Activated T-cell treated with anti-CD3 and anti-CD28 coated beads, Interleukin-2, amount 50 U/mL, for 48 hours (primary cell): ENCODE measurements at places on chromosomes 12 and 14.
A peak's percentile ranks its signal among the peaks of the same experiment; 100 is the strongest.

DNA sequence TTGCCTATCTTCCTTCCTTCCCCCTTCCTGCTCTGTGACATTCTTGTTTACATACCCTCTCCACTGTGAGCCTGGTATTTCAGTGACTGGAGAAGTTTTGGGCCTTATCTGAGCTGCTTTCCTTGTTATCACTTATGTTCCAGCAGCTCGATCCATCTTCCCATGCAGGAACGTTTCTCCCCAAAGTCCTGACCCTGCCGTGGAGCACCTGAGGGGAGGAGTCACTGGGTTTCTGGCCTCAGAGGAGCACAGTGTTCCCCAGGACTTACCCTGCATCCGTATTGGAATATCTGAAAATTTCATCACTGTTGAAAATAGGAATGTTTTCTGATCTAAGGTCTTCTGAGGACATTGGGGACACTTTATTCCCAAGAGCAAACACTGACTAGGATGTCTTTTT, 141.8 kb downstream of the CACNA1C start:
- DNase-seq: no peak

DNA sequence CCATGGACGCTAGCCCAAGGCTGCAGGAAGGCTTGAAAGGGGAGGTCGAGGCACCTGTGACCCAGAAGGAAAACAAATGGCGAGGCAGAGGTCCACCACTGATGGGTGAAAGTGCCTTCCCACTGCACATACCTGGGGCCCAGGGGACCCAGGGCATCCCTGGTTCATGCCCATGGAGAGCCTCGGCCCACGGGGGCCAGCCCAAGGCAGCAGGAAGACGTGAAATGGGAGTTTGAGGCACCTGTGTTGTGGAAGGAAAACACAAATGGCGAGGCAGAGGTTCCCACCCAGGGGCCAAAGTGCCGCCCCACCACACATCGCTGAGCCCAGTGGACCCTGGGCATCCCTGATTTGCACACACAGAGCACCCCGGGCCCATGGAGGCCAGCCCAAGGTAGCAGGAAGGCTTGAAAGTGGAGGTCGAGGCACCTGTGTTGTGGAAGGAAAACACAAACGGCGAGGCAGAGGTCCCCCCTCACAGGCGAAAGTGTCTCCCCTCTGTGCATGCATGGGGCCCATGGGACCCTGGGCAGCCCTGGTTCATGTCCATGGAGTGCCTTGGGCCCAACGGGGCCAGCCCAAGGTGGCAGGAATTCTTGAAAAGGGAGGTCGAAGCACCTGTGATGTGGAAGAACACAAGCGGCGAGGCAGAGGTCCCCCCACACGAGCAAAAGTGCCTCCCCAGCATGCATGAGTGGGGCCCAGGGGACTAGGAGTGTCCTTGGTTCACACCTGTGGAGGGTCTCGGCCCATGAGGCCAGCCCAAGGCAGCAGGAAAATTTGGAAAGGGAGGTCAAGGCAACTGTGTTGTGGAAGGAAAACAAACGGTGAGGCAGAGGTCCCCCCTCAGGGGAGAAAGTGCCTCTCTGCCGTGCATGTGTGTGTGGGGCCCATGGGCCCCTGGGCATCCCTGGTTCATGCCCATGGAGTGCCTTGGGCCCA, 383.3 kb downstream of the ALG10 start:
- peak; percentile 1 for DNase-seq

DNA sequence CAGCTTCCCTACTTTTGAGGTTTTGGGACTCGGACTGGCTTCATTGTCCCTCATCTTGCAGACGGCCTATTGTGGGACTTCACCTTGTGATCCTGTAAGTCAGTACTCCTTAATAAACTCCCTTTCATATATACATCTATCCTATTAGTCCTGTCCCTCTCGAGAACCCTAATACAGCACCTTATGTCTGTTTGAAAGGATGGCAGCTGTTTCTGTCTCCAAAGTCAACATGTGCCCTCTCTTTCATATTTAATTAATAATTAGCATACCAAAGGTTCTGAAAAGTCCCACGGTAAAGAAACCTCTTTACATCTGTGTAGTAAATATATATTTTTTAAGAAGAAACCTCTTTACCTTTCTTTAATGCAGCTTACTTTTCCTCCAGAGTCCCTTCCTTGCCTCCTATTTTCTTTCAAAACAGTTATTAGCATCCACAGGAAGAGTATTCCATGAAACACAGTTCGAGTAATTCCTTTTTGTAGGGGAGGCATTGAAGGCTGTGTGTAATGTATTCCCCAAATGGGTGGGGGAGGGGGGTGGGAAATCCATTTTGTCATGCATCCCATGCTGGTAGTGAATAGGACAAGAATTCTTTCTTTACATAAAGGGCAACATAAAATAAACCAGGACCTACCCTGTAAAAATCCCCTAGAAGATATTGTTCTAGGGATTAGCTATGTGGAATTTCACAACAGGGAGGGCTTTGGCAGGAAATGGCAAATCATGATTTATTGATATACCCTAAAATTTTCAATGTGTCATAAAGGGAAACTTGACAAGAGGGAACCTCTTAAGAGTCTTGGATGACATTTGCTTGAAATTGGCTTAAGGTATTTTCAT, 241.5 kb downstream of the SUDS3 start:
- no peak for DNase-seq

DNA sequence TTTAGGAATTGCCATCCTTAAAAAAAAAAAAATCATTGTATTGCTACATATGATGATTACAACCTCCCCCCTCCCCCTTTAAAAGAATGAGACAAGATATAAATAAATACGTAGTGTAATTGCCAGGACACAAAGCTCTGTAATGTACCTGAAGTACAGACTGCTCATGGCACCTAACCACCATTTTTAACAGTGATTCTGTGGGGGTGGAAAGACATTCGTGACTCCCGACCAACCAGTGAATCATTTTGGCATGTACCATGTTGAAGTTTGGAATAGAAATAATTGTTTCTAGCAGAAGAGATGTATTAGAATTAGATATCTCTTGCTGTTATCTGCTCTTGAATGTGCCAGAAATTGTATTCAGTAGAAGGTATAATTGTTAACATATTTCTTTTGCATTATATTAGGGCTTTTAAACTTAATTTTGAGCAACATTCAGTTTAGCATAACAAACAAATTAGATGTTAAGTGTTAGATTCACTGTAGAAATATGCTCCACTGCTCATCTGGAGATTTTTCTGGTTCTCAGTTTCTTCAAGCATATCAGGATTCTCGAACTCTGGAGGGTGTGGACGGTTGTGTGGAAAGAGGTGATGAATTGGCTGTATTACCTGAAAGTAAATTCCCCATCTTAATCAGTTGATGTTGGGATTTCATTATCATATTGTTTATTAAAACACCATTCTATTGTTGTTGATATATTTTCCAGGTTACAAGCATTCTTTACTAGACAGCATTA, 31.1 kb downstream of the FRS2 start:
- no peak for DNase-seq

- no peak for DNase-seq
Observed at GRCh38 chr12:107449891-107450290, 235.7 kb upstream of the PWP1 start.

DNA sequence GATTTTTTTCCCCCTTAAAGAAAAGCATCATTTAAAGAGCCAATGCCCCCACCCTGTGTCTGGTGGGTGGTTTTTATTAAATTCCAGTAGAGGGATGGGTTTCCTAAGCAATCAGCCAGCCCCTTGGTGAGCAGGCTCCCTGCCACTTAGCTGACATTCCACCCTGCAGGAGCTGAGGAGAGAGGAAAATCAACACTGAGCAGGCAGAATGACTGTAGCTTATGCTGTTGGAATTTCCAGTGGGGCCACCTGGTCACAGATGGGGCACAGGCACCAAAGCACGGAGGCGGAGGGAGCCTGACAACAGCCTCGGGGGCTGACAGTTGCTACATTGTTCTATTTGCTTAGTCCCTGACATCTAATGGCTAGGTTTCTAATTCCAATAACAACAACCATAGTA, 127.7 kb downstream of the TMEM30B start:
- no peak for DNase-seq

- DNase-seq: no peak
Observed at GRCh38 chr14:49512147-49512551, 74.0 kb downstream of the RPS29 start.

GRCh38 chr14:56514663-56515371, 64.8 kb upstream of the TMEM260 start:
- peak; percentile 34 for DNase-seq

DNA sequence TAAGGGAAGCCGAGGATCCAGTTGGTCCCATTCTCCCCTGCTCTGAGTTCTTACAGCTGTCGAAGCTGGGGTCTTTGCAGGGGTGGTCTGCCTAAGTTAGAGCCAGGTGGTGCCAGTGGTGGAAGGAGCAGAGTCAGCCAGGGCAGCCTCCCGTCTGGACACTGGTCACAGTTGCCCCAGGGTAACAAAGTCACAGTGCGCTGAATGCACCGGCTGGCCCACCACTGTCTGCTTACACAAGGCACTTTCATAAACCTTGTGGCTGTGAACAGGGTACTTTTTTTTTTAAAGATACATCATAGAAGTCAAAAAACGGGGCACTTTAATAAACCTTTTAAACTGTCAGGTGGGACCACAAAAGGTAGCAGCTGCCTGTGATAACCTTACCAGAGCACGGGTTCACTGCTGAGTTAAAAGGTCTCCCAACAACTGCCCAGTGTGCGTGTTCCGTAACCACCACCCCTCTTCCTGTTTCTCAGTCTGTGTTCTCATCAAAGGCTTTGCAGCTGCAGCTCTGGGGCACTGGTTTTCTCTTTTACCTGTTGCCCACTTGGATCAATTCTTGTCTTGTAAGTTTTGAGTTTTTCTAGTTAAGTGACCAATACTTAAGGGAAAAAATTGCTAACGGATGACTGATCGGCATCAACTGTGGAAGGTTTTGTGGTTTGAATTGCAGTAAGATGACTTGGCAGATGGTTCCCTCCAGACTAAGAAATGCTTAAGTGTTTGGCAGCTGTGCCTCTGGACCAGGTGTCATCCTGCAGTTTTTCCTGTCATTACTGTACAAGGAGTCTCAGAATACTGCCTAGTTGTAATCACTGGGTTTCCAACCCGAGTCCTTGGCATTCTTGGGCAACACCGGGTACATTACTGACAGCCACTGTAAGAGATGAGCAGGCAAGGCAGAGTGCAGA, 55.9 kb downstream of the DYNC1H1 start:
- peak; percentile 74 for DNase-seq

- no peak for DNase-seq
Observed at GRCh38 chr12:122544537-122544936, 17.5 kb downstream of the KNTC1 start.

GRCh38 chr12:27709932-27710591, 570 bp upstream of the MRPS35 start:
- DNase-seq: no peak

GRCh38 chr14:30242744-30243143, 315.1 kb upstream of the PRKD1 start:
- DNase-seq: no peak

DNA sequence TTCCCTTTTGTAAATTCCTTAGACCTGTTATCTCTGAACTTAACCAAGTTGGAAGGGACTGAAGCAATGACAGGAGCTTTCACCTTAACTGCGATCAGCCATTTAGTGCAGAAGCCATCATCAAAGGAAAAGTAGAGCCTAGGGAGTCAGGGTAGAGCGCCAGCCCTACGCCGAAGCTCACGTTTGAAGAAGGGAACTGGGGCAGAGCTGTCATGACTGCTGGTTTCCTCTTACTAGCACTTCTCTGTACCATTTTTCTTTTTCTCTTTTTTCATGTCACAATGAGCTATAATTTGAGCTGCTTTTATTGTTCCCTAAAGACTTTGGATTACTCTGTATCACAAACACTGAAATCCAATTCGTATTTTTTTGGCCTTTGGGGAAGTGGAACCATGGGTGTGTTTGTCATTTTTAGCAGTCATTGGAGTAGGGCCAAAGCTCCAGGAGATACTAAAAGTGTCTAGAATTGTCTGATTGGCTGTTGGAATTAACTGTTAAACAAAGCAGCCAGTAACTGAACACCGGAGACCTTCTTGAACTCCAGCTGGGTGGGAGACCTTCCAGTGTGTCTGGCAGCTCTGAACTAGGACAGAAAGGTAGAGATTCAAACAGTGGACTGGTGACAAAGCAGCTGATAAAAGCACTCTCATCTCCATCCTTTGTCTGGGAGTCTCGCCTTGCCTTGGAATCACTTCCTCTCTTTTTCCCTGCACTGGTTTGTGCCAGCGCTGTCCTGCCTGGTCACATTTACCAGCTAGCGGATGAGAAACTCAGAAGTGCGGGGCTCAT, 9.1 kb downstream of the MTRFR start:
- DNase-seq: peak; percentile 11

DNA sequence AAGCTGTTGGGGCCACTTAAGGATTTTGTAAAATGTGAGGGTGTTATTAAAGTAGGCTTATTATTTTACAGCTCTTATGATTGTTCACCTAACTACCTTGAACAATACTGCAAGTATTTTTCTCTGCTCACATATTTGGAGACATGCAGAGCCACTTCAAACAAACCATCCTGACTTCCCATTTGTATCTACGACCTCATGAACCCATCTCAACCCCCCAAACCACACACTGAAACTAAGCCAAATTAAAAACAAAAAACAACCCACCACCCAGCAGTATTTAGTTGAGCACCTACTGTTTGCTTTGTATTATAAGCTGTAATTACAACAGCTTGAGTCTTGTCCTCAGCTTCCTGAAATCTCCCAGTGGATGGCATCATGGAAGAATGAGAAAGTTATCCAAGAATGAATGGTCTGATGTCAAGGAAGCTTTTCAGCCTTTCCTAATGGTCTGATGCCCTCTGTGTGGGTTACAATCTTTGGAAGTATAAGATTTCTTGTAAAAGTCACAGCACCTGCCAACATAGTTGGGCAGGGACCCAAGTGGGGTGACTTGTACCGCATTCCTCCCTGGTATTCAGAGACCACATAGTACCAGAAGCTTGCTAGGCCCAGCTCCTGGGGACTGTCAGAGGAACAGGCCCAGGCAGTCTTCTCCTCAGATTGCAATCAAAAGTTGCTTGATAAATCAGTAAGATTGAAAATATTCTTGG, 416.6 kb downstream of the ZFP36L1 start:
- no peak for DNase-seq

- peak; percentile 27 for DNase-seq
Observed at GRCh38 chr12:27434673-27435565, 11.6 kb upstream of the SMCO2 start.

DNA sequence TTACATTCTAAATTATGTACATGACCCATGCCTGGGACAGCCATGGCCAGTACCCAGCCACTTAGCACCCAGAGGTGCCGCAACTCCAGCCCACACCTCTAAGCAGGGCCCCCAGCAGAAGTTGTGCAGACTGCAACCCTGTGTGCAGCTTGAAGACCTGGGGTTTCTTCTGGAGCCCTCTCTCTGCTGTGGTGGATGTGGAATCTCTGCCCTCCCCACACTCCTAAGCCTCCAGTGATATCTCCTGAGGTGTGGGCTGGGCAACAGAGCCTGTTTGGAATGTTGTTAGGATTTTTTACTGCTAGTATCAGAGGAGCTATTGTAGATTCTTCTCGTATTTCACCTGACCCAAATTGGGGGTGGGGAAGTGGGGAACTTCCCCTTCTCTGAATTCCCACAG, 59.4 kb upstream of the TUNAR start:
- no peak for DNase-seq

- no peak for DNase-seq
Observed at GRCh38 chr12:133233993-133234564, 1.6 kb downstream of the ANHX start.

DNA sequence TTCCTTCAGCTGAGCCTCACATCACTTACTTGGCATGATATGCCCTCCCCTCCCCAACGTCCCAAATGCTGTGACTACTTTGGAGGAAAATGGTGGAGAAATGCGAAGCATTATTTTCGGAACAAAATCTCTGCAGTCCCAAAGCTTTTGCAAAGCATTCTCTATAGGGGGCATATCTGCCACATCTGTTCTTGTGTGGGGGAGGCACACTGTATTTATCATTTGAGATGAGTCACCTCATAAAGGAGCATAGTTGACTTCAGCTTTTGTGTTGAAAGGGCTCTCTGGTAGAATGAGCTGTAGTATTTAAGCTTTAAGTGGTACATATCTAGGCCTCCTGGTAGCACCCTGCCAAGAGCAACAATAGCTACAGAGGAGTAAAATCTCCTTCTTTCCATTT, 447.5 kb downstream of the ADAMTS20 start:
- no peak for DNase-seq
